Lower lobe of right lung (tissue), 2 donors: ENCODE measurements at places on chromosomes 5 and 9. TPM values are rescaled to one million over a fixed set of nuclear protein-coding genes. Genes with fewer than 3 reads are reported as not detected.

SHB gene
- 25.3 TPM for total RNA-seq

LOX gene
- 16.2 TPM for total RNA-seq

ORM2 gene
- 3.1 TPM for total RNA-seq

HINT1 gene
- 136 TPM for total RNA-seq

WDR38 gene
- 6.6 TPM for total RNA-seq

NEUROG1 gene
- total RNA-seq: not detected

TAF1L gene
- not detected for total RNA-seq

SEMA5A gene
- total RNA-seq: 29.3 TPM

SH3TC2 gene
- 0.92 TPM for total RNA-seq

ANKRD31 gene
- total RNA-seq: 0.27 TPM

DNA sequence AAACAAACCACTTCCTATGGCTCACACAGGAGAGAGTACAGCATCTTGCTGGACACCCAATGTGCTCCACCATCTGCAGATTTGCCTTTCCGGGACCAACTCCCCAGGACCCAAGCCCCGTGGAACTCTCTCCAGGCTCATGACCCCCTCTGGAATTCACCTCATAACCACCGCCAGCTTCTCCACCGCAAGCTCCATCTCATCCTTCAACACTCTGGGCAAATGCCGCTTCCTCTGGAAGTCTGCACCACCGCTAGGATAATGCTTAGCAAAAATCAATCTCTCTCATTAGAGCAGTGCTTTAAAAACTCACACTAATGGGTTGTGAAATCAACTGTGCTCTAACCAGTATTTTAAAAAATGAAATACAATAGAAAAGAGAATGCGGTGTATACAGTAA, 150.0 kb downstream of the COL23A1 start:
- no peak overlapping the region for H3K4me3 ChIP-seq
- H3K27ac ChIP-seq: no peak overlapping the region
- H3K27me3 ChIP-seq: no peaks in the 10 kb centered on the region

DNA sequence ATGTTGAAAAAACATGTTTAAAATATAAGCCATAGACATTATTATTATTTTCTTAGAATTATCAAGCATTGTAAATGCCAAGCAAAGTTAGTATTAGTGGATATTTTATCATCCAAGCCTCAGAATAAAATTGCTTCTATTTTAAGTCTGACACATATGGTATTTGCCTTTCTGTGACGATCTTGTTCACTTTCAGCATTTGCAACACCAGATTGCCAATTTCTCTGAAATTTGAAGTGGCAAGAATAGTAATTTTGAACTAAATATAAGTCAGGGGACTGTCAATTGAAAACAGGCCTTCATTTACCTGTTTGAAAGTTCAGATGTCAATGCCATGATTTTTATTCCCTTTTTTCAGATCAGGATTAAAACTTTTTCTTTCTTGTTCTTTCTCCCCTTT, 1233.6 kb upstream of the CDH18 start:
- no peak overlapping the region for H3K27ac ChIP-seq
- H3K4me3 ChIP-seq: no peak overlapping the region
- no peaks in the 10 kb centered on the region for H3K4me1 ChIP-seq
- no peaks in the 10 kb centered on the region for H3K36me3 ChIP-seq

GRCh38 chr9:129561594-129562281, 59.2 kb downstream of the C9orf50 start:
- no peaks in the 10 kb centered on the region for H3K36me3 ChIP-seq
- H3K4me3 ChIP-seq: no peak overlapping the region
- no peaks in the 10 kb centered on the region for H3K27me3 ChIP-seq
- peak; percentile 72 for DNase-seq
- peaks cover 6% of the 10 kb centered on the region for H3K4me1 ChIP-seq

DNA sequence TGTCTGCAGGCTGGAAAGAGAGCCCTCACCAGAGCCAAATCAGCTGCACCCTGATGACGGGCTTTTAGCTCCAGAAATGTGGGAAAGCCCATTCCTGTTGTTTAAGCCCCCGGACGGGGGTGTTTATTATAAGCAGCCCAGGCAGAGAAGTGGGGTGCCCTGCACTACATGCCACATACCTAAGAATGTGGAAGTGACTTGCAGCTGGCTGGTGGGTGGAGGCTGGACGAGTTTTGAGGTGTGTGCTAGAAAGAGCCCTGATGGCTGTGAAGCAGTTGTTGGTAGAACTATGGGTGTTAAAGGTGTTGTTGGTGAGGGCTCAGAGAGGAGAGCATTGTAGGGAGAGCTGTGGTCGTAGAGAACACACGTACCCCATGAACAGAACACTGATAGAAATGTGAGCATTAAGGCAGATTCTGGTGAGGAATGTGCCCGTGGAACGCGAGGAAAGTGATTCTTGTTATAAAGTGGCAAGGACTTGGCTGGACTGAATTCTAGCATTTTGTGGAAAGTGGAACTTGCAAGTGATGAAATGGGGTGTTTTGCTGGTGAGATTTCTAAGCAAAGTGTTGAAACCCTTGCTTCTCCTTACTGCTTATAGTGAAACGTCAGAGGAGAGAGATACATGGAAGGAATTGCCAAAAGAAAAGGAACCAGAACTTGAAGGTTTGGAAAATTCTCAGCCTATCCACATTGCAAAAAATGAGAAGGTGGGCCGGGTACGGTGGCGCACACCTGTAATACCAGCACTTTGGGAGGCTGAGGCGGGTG, 38.9 kb downstream of the AHRR start:
- H3K36me3 ChIP-seq: peaks cover 7% of the 10 kb centered on the region
- no peak overlapping the region for H3K27ac ChIP-seq
- no peak for DNase-seq
- H3K4me1 ChIP-seq: no peaks in the 10 kb centered on the region
- no peaks in the 10 kb centered on the region for H3K27me3 ChIP-seq
- no peak overlapping the region for H3K4me3 ChIP-seq

DNA sequence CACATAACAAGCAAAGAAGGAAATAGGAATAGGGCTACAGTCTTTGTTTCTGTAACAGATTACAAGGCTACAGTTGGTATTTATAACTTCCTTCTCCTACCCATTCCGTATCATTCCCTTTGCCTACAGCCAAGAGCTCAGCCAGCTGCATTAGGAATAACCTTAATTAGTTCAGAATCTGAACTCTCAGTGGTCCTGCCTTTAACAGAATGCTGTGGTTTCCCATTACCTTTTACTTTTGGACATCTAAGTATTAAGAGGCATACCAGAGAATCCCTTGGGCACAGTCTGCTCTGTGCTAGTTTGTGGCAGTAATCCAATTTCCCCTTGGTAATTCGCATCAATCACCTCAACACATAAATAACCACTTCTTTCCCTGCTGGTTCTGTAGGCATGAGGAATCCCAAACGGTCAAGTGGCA, 44.2 kb downstream of the PKD2L2 start:
- H3K4me3 ChIP-seq: no peak overlapping the region
- peaks cover 24% of the 10 kb centered on the region for H3K36me3 ChIP-seq
- no peak overlapping the region for H3K27ac ChIP-seq

DNA sequence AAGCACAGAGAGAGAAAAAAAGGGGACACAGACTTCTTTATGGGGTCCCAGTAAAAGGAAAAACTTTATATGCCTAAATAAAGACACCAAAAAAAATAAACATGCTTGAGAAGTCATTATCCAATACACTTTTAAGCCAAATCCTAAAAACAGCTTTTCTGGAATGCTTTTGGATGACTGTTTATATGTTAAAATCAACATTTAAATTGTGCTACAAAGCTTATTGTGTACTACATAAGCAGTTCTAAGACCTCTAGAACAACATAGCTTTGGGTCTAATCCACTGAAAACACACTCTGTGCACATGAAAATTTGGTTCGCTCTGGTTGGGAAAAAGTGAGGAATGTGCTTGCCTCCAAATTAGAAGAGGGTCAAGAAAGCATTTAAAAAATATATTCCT, 92.5 kb downstream of the EBF1 start:
- no peak overlapping the region for H3K4me3 ChIP-seq
- H3K27me3 ChIP-seq: no peaks in the 10 kb centered on the region
- H3K36me3 ChIP-seq: no peaks in the 10 kb centered on the region
- H3K4me1 ChIP-seq: peaks cover 25% of the 10 kb centered on the region
- H3K27ac ChIP-seq: no peak overlapping the region

- no peak overlapping the region for H3K27ac ChIP-seq
- no peaks in the 10 kb centered on the region for H3K27me3 ChIP-seq
- H3K4me1 ChIP-seq: no peaks in the 10 kb centered on the region
- no peak overlapping the region for H3K4me3 ChIP-seq
- no peaks in the 10 kb centered on the region for H3K36me3 ChIP-seq
Measured at GRCh38 chr5:29950416-29951145, 1242.9 kb upstream of the CDH6 start.

DNA sequence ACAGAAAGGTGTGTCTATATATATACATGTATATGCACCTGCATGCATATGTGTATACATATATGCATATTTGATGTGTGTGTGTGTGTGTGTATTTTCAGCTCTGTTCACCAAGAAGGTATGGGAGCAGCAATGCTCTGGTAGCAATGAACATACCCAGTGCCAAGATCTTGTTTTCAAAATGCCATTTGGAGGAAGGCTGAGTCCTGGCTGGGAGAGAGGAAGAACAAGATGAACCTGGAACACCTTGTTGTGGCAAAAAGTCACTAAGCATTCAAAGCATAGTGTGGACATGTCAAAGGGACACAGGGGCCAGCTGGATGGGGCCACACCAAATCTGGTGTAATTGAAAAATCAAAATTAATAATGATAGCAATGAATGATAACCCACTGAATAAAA, 31.8 kb upstream of the NEK6 start:
- no peak overlapping the region for H3K4me3 ChIP-seq
- H3K27ac ChIP-seq: no peak overlapping the region
- DNase-seq: no peak
- no peaks in the 10 kb centered on the region for H3K36me3 ChIP-seq
- H3K4me1 ChIP-seq: peaks cover 31% of the 10 kb centered on the region

GRCh38 chr5:44769877-44770209, 38.9 kb upstream of the MRPS30 start:
- no peaks in the 10 kb centered on the region for H3K4me1 ChIP-seq
- no peak overlapping the region for H3K4me3 ChIP-seq
- H3K36me3 ChIP-seq: no peaks in the 10 kb centered on the region
- no peaks in the 10 kb centered on the region for H3K27me3 ChIP-seq

DNA sequence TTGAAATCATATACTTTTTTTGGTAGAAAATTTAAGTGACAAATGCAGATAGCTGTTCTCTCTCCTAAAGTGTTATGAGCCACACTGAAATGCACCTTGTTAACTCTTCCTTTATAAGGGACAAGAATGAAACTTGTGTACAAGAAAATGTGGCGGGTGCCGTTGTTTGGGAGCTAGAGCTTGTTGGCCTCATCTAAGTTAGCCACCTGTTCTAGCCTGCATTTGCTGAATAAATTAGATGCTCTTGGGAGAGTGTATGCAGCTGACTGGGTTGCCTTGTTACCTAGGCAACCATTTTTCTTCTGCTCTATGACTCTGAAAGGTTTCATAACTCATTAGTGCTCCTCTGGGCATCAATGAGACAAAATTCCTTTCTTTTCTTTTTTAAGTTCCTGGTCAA, 174.3 kb downstream of the TAF11L14 start:
- no peaks in the 10 kb centered on the region for H3K4me1 ChIP-seq
- no peak for DNase-seq
- no peak overlapping the region for H3K4me3 ChIP-seq
- H3K27ac ChIP-seq: no peak overlapping the region
- no peaks in the 10 kb centered on the region for H3K27me3 ChIP-seq
- no peaks in the 10 kb centered on the region for H3K36me3 ChIP-seq

GRCh38 chr5:126984632-126985031, 45.7 kb downstream of the MARCHF3 start:
- H3K36me3 ChIP-seq: no peaks in the 10 kb centered on the region
- DNase-seq: no peak
- no peak overlapping the region for H3K4me3 ChIP-seq
- H3K4me1 ChIP-seq: no peaks in the 10 kb centered on the region
- no peak overlapping the region for H3K27ac ChIP-seq

GRCh38 chr5:116658830-116659229, 84.2 kb upstream of the SEMA6A start:
- no peak overlapping the region for H3K27ac ChIP-seq
- no peaks in the 10 kb centered on the region for H3K27me3 ChIP-seq
- no peaks in the 10 kb centered on the region for H3K4me1 ChIP-seq
- DNase-seq: no peak
- H3K36me3 ChIP-seq: no peaks in the 10 kb centered on the region

- no peak for DNase-seq
- no peaks in the 10 kb centered on the region for H3K27me3 ChIP-seq
Measured at GRCh38 chr9:135813671-135814290, 93.6 kb downstream of the CAMSAP1 start.

GRCh38 chr5:159786901-159787691, 129.2 kb upstream of the ADRA1B start:
- H3K4me3 ChIP-seq: no peak overlapping the region
- H3K27ac ChIP-seq: peak overlapping the region; percentile 67
- H3K36me3 ChIP-seq: no peaks in the 10 kb centered on the region

DNA sequence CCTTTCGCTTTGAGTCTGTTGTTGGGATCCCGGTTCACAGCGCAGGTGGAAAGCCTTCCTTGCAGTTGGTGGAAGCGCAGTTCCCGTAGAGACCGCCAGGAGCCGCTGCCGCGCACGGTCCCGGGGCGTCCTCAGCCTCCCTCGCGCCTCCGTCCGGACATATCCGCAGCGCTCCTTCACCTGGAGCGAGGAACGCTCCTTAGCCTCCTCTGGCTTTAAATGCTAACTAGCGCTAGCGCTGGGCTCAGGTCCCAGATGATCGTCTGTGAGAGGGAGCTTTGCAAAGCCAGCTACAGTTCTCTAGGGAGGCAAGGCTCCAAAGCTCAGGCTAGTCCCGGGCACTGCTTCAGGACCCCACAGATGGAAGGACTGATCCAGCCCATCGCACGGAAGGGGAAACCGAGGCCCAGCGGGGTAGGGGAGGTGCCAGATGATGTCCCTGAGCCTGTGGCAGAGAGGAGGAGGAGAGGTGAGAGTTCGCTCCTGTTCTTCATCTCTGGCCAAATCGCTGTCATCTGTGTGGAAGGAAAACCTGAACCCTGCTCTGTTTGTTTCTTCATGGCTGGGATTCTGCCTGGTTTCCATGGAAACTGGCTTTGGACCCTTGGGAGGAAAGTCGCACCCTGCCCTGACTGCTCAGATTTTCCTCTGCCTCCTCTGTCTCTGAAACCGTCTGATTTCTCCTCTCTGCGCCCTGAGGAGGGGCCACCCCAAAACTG, 31.4 kb downstream of the COL15A1 start:
- no peak overlapping the region for H3K27ac ChIP-seq
- DNase-seq: peak; percentile 90
- H3K4me3 ChIP-seq: peak overlapping the region; percentile 15
- H3K4me1 ChIP-seq: peaks cover 11% of the 10 kb centered on the region
- H3K27me3 ChIP-seq: peaks cover 6% of the 10 kb centered on the region

- H3K4me3 ChIP-seq: no peak overlapping the region
- no peaks in the 10 kb centered on the region for H3K27me3 ChIP-seq
- peaks cover 76% of the 10 kb centered on the region for H3K36me3 ChIP-seq
- DNase-seq: no peak
Measured at GRCh38 chr9:93525476-93525875, 50.9 kb upstream of the PHF2 start.
